T-helper 9 cell (primary cell): ENCODE measurements at places on chromosomes 13 and 19.
A peak's percentile ranks its signal among the peaks of the same experiment; 100 is the strongest.

GRCh38 chr13:42875475-42876269, 94.3 kb downstream of the FAM216B start:
- DNase-seq, result no peak

DNA sequence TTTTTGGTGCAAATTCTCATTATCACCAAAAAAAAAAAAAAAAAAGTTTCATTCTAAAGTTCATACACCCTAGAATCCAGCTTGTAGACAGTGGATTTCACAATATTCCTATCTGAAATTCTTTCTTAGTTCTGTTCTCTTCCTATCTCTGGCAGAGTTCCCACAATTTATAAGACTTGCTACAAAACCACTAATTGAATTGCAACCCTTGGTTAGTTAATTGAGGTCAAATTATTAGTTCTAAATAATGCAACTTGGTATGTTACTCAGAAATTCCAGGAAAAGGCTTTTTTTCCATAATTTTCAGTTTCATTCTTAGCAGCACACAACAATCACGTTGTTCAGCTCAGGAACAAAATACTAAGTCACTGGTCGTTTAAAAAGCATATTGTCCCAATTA, 58.5 kb downstream of the SPATA13 start:
- DNase-seq, result no peak

GRCh38 chr19:51365211-51365964, 800 bp downstream of the ETFB start:
- no peak for DNase-seq

- no peak for DNase-seq
Observed at GRCh38 chr13:22017226-22017625, 346.4 kb downstream of the FGF9 start.

DNA sequence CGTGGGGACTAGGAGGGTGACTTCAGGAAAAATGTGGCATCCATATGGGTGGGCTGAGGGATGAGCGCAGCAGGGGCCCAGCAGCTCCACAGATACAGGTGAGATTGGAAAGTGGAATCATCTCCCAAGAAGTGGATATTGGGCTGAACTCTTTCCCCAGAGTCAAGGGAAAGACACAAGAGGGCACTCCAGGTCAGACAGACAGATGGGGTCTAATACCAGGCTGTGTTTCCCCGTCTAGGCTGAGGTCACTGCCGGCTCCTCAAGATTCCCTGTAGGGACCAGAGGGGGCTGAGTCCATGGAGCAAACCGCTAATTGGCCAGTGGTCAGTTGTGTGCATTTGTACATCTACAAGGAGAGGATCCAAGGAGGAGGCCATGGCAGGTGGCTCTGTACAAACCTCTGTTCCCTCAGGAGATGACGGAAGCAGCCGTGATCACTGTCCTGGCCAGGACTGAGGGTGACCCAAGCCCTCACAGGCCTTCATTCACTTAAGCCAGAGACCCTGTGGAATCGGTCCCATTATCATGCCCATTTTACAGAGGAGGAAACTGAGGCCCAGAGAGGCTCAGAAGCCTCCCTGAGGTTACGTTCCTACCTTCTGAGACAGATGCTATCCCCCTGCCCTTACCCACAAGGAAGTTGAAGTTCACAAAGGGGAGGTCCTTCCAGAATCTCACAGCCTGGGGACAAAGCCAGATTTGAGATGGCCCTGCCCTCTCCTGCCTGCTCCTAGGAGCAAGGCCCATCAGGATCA, 14.9 kb upstream of the IGLON5 start:
- DNase-seq, result no peak

DNA sequence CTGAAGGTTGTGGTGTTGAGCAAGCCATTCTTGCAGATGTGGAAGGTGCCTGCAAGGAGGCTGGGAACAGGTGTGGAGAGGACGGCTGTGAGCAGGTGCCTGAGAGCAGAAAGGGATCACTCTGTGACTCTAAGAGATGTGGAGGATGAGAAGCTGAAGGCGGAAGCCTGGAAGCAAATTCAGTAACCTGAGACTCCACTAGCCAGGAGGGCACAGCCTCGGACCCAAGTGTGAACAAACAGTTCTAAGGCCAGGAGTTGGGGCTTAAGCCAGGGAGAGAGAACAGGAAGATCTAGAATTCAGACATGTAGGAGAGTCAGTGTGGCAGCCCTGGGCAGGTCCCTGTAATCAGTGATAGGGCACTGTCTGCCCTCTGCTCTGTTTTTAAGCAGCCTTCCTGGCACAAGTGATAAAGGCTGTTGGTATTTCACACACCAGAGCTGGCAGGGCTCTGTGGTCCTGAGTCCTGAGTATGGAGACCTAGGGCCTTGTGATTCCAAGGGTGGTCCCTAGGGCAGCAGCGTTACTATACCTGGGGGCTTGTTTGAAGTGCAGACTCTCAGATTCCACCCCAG, 131.3 kb downstream of the SLC7A1 start:
- no peak for DNase-seq

DNA sequence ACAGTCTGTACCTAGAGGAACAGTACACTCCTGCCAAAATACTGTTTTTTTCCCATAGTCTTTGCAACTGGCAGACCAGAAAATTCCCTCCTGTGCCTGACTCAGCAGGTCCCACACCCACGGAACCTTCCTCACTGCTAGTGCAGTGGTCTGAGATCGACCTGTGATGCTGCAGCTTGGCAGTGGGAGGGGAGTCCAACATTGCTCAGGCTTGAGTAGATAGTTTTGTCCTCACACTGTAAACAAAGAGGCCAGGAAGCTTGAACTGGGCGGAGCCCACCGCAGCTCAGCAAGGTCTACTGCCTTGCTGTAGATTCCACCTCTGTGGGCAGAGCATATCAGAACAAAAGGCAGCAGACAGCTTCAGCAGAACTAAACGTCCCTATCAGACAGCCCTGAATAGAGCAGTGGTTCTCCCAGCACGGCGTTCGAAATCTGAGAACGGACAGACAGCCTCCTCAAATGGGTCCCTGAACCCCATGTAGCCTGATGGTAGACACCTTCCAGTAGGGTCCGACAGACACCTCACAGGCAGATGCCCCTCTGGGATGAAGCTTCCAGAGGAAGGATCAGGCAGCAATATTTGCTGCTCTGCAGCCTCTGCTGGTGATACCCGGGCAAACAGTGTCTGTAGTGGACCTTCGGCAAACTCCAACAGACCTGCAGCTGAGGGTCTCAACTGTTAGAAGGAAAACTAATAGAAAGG, 92.7 kb downstream of the SUCLA2 start:
- no peak for DNase-seq

DNA sequence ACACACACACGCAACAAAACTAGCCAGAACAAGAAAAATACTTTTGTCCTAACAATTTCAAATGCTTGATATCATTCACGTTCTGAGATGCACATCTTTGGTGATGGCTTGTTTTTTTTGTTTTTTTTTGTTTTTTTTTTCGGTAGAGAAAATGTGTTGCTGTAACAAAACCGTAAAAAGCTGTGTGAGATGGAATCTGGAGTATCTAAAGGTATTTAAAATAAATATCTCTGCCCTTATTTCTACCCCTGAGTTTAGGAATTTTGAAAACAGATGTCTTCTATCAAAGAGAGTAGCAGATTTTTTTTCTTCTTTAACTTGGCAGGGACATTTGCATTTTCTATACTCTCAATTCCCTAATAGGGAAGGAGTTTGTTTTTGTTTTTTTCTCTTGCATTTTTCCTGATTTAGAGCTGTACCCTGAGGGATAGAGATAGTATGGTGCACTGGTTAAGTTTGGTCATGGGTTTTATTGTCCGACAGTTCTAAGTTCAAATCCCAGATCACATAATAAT, 446.6 kb downstream of the KLF5 start:
- no peak for DNase-seq

GRCh38 chr13:28655561-28655960, 3.4 kb upstream of the POMP start:
- no peak for DNase-seq

GRCh38 chr13:94710065-94710781, 2.1 kb downstream of the SOX21 start:
- no peak for DNase-seq

GRCh38 chr13:44399074-44399473, 25.4 kb downstream of the SERP2 start:
- DNase-seq, result no peak

GRCh38 chr13:112648966-112649690, 40.7 kb upstream of the ATP11A start:
- DNase-seq, result no peak

GRCh38 chr19:35657904-35658700, 8.2 kb upstream of the UPK1A start:
- DNase-seq, result no peak

GRCh38 chr13:34611671-34612070, 330.4 kb upstream of the NBEA start:
- DNase-seq, result no peak

GRCh38 chr13:103573446-103573845, 507.2 kb upstream of the SLC10A2 start:
- DNase-seq, result no peak

DNA sequence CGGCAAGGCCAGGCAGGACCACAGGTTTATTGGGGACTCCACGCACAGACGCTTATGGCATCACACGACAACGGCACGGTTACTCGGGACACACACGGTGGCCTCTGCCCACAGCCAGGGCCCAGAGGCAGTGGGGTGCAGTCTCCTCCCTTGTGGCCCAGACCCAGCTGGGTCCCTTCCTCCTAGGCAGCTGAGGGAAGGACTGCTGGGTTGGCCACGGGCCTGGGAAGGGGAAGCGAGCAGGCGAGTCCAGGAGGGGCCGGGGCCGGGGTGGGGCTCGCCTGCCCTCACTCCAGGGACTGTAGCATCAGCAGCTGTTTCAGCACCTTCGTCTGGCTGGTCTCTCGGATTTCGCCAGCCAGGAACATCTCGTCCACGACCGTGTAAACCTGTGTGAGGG, 12.5 kb downstream of the AP2S1 start:
- DNase-seq, result no peak

GRCh38 chr19:18795540-18795939, 4.4 kb upstream of the COMP start:
- DNase-seq, result no peak

- DNase-seq, result no peak
Observed at GRCh38 chr13:102677122-102677521, 17.7 kb downstream of the METTL21C start.

- DNase-seq, result no peak
Observed at GRCh38 chr13:95356916-95357315, 55.7 kb upstream of the ABCC4 start.

DNA sequence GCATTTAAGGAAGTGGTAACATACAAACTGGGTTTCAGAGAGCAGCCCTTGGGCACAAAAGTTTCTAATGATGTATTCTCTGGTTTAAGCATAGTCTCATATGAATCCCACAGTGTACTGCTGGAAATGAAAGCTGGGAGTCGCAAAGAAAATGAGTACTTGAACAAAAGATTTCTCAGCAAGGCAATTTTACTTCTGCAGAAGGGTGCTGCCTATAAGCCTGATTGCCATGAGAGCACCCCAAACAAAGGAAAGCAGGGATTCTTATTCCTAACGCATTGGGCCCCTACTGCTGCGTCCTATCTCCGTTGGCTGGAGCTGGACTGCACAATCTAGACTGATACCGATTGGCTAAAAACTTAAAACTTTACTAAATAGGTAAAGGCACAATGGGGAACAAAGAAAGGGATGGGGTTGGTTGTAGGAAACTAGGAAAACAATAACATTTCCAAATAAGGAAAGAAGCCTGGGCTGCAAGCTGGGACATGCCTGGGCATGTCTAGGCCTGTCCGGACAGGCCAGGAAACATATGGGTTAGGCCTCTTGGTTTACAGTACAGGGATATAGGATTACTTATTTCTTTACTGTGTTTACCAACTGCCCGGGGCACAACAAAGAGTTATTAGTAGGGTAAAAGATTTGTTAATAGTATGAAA, 27.4 kb upstream of the VN1R4 start:
- no peak for DNase-seq

DNA sequence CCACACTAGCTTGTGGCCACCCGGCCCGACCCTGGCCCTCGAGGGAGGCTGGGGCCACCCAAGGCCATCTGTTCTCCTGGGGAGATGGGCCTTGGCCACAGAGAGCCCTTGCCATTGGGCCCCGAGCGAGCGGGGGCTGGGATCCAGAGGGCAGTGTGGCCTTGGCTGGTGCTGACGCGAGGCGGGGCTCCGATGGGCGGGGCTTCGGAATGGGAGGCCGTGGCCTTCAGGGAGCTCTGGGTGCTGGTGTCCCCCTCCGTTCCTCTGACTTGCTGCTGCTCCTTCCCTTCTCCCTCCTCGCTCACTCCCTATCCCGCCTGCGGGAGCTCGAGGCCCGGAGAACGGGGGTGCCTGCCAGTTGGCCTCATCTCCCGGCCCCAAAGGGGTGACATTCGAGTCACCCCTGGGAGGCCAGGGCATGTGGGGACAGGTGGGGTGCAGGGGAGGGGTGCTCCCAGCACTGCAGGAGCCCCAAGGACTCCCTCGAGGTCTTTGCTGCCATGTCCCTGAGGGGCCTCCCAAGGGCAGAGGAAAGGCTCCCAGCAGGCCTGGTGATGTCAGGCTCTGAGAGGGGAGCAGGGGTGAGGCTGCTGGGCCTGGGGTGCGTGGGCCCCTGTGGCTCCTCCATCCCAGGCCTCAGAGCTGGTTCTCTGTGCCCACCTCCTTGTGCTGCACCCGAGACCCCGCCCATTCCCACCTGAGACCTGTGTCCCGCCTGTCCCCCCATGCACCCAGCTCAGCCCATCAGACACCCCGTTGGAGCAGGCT, 4.2 kb downstream of the NCLN start:
- DNase-seq, result no peak

GRCh38 chr13:104196611-104197010, 1130.4 kb upstream of the SLC10A2 start:
- DNase-seq, result no peak

DNA sequence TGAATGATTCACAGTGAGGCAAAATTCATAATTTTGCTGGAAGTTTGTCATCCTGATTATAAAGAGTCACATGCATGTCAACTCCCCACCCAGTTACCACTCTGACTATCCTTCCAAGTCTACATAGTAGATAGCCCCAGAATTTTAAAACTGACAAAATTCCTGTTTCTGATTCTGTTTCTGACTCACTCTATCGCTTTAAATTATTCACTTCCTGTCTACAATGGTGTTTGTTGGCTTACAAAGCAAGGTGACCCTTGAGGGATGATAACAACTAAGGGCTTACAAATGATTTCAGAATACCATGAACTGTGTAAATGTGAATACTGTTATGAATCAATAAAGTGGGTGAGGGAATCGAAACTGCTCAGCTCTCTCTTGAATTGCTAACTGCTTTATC, 98.7 kb upstream of the KL start:
- DNase-seq, result no peak

GRCh38 chr19:416416-416815, 7.5 kb upstream of the C2CD4C start:
- DNase-seq, result no peak

- peak; percentile 79 for DNase-seq
Observed at GRCh38 chr19:50357178-50358100, 8.0 kb downstream of the NAPSA start.

- no peak for DNase-seq
Observed at GRCh38 chr13:60727140-60727539, 330.1 kb downstream of the TDRD3 start.

GRCh38 chr19:28394725-28395124, 818.2 kb downstream of the UQCRFS1 start:
- no peak for DNase-seq

GRCh38 chr13:101382701-101383100, 33.6 kb downstream of the NALCN start:
- no peak for DNase-seq
